Inflammatory macrophage (primary cell): ENCODE measurements at places on chromosomes 2 and 18.

- DNase-seq, result no peak
Observed at GRCh38 chr18:35141077-35141476, 99.8 kb upstream of the ZNF397 start.

- no peak for DNase-seq
Observed at GRCh38 chr2:65639156-65639864, 206.9 kb upstream of the SPRED2 start.

DNA sequence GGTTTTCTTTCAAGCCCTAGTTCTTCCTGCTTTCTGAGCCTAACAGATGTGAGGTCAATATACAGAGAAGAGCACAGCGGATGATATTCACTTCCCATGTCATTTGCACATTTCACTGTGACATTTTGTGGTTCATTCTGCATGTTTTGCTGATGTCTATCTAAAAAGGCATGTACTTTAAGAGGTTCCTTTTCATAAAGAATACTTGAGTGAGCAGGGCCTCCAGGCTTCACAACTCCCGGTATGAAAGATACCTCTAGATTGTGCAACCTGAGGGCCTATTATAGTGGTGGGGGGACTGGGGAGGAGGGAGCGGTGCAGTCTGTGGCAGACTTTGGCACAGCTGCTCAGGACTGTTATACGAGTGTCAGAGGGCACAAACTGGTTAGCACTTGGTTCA is 54.6 kb downstream of the CPO start:
- no peak for DNase-seq

DNA sequence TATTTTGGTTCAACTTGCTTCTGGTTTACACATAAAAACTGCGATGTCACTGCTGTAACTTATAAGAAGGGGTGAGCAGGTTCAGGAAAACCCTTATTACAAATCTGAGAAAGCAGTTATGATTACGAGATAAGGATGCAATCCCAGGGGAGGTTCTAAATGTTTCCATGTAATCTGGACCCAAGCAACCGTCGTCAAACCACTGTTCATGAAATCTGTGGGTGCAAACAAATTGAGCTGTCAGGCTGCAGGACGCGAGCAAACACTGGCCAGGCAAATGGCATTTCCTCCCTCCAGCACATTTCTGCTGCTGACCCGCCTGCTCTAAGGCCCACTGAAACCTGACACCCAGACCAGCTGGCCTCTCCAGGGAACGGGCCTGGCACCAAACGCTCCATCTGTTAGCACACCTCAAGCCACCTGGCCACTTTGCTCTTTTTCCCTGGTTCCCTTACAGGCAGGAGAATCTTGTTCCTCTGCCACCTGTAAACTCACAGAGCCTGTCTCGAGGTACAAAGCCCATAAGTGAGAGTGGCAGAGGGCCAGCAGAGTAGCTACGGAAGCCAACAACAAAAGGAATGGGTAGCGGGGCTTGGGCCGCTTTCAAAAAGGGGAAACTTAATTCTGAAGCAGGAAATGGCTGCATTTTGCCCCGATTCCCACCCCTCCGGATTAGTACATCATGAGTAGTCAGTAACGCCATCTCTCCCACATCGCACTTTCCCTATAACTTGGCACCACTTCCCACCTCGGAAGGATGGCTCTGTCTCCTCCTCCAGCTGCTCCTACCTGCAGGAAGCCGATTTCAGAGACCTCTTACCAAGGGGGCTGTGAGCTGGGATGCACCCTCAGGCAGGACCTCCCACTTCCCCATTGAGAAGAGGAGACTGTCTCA is 26.5 kb downstream of the CRACDL start:
- peak; percentile 21 for DNase-seq

GRCh38 chr2:33530690-33531548 is 54.5 kb downstream of the RASGRP3 start:
- DNase-seq, result no peak

DNA sequence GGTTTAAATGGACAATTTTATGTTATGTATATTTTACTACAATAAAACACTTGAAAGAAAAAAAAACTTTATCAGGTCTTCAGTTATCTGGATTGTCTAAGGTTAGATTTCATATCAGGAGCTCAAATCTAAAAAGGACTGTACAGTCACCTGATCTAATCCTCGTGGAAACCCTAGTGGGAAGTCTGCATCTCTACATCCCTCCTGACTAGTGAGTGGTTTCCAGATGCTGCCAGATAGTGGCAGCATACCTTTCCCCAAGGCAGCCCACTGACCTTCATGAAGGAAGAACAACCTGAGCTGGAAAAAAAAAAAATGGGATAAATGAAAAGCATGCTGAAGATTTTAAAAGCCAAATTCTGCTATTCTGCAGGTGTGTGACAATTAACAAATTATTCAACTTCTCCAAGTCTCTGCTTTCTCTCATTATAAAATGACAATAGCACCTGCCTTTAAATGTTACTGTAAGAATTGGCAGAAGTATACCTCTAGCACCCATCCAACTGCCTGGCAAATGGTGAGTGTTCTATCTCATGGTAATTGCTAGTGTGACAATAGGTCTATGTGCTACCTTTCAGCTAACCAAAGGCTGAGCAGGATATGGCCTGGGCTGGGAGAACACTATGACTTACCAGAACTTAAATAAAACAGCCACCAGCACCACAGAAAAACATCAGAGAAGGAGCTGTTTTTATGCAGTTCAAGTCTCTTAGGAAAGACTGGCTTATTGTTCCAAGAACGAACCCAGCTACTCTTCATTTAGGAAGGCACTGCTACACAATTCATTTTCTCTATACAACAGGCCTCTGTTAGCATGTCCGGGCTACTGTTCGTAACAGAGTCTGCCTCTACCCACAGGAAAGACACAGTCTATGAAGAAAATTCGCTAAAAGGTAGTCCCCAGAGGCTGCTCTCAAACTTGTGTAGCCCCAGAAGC is 8.6 kb downstream of the CLASP1 start:
- no peak for DNase-seq

GRCh38 chr2:15863089-15863488 is 77.3 kb upstream of the MYCN start:
- DNase-seq, result no peak

GRCh38 chr2:134819334-134819733 is 19.1 kb upstream of the ACMSD start:
- DNase-seq, result no peak

DNA sequence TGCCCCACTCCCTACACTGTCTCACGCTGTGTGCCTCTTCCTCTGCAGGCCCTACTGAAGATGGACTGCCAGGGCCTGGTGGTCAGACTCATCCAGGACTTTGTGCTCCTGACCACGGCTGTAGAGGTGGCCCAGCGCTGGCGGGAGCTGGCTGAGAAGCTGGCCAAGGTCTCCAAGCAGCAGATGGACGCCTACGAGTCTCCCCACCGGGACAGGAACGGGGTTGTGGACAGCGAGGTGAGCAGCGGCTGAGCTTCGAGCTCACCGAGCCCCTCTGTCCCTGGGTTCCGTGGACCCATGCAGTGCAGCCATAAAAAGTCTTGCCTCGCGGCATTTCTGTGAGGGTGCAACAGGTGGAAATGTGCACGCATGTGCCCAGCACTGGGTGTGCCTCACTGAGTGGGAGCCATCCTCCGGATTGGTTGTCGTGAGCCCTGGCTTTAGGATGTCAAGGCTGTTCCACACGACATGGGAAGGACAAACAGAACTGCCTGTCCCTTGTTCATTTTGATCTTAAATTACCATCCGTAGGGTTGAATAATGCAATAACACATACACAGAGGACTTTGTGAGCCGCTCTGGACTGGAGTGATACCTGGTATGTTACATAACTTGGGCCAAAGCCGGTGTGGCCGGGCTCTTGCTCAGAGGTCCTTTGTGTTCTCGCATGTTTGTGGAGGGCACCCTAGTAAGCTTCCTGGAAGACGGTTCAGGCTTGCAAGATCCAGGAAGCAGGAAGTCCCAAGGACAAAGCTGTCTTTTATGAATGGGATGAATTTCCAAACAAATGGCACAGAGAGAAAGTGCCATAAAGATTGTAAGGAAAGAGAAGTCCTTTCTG is 100.9 kb downstream of the SH3BP4 start:
- DNase-seq, result no peak

- peak; percentile 27 for DNase-seq
Observed at GRCh38 chr18:25310045-25310444, 41.9 kb downstream of the ZNF521 start.

- no peak for DNase-seq
Observed at GRCh38 chr2:228575897-228576296, 394.4 kb upstream of the SPHKAP start.

- DNase-seq, result no peak
Observed at GRCh38 chr2:17388798-17389197, 129.4 kb downstream of the RAD51AP2 start.

- DNase-seq, result no peak
Observed at GRCh38 chr2:119212139-119212800, 11.4 kb upstream of the STEAP3 start.

DNA sequence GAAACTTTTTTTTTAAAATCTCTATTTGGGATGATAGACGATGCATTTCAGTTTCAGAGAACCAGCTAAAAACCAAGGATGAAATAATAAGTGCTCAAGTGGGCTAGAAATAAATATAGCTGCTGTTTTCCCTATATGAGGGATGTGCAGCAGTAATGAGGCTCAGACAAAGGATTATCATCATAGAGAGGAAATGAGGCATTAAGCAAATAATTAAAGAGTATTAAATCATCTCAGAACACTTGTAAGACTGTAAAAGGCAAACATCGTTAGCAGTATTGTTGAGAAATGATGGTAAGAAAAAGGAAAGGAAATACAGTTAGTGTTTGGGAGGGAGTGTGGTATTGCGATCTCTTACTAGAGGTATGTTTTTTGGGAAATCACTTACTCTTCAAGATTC is 233.5 kb downstream of the TGIF1 start:
- no peak for DNase-seq

DNA sequence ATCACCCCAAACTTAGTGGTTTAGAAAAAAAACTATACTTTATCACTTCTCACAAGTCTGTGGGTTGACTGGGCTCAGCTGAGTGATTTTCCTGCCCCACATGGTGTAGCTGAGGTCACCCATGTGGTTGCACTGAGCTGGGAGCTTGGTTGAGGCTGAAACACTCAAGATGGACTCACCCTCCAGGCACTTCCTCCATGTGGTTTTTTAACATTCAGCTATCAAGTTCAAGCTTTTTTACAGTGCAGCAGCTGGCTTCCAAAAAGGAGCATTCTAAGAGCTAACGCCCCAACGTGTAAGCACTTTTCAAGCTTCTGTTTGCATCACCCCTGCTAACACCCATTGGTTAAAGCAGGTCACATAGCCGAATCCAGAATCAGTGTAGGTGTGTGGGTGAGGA is 105.9 kb upstream of the CREB1 start:
- peak; percentile 79 for DNase-seq

DNA sequence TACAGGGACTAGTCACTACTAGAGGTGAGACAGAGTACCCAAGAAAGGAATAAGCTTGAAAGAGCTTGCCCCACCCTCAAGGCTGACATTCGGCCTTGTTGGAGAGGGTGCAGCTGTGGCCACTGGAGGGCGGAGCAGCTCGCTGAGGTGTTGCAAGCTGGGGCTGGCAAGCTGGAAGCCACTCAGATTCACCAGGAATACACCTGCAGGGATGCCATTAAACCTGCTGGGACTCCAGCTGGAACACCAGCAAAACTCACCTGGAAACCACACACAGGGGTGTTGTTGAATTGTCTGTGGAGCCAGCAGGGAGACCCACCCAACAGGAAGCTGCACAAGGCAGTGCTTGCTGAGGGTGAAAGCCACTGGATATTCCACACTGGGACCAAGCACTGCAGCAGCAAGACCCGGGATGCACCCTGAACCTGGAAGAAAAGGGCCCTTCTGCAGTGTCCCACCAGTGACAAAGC is 26.1 kb downstream of the KCTD18 start:
- DNase-seq, result peak; percentile 11

DNA sequence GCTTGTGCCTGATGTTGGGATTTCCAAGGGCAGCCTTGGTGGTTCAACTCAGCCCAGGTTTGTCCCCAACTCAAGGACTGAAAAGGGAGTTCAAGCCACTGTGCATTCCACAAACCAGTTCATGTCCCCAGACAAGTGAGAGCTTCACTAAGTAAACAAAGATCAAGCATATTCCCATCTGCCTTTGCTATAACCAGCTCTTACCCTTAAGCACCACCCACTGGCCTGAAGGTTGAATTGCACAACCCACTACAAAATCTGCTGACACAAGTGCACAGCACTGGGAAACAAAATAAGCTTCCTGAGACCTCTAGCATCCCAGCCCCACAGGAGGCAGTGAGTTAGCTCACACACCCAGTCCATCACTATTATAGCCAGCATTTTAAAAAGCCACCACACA is 516.7 kb downstream of the NR4A2 start:
- DNase-seq, result peak; percentile 50

- DNase-seq, result no peak
Observed at GRCh38 chr18:12552879-12553242, 105.0 kb downstream of the SPIRE1 start.

DNA sequence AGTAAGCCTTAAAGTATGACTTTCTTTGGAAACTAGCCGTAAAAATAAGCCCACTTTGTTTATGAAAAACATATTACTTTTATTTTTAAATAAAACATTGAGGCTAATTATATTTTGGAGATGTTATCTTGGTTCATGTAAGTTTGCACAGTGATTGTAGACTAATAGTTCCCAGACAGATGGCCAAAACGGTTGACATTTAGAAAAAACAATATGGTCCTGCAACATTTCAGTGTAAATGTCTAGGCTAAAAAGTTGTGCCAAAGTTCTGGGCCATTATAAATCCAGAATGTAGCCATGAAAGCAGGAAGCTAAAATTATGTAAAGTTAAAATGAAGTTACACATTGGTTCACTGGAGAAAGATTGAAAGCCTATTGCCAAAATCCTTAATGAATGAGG is 43.6 kb downstream of the SLC5A7 start:
- DNase-seq, result no peak

DNA sequence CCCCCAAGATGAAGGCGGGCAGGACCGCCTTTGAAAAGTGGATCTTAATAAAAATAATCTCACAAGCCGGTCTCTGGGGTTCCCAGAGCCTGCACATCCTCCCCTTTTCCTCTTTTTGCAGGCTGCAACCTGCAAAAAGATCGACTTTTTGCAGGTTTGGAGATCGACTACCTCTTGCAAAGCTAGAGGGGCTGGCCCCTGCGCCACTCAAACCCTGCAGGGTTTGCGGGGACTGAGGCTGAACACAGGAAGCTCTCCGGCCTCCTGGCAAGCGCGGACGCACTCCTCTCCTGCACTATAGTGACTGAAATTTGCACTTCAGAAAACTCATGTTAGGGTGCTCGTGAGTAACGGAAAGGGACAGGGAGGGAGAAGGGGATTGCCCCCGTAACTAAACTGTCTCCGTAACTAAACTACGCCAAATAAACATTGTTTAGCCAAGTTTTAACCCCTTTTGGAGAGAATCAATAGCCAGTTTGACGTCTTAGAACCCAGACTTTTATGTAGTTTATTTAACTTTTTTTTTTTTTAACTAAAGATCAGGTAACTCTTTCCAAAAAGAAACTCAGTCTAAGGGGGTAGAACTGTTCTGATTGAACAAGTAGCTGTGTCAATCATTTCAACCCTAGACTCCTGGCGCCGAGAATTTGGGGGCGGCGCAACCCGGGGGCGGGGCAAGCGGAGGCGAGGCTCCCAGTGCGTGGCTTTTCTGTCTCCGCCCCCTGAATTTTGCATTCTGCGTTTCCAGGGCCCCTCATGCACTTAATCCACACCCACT is 2.5 kb downstream of the IGFBP5 start:
- no peak for DNase-seq

GRCh38 chr2:1782514-1782913 is 38.2 kb upstream of the PXDN start:
- DNase-seq, result no peak

GRCh38 chr2:219362524-219363164 is 25.1 kb downstream of the DNPEP start:
- peak; percentile 72 for DNase-seq

GRCh38 chr2:135227386-135227785 is 175.3 kb downstream of the RAB3GAP1 start:
- DNase-seq, result no peak
